ENCODE measurements at places on chromosomes 3 and 15.

- no peak for DNase-seq
These were observed 2.1 kb upstream of the AMIGO3 start for GRCh38 chr3:49721596-49721895.

DNA sequence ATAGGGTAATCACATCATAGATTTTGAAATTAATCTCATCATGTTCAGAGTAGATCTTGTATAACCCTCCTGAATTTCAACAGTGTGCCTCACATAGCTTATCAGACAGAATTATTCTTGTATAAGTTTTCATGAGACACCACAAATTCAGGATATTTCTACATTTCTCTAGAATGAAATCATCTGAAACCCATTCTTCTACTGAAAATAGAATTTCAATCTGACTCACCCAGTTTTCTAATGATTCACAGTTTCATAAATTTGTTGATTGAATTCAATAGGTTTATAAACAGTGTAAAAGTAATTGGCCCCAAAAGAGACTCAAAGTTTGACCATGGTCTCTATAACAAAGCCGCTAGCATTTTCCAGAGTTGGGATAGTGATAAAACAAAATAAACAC lies 1082.6 kb upstream of the EPHA6 start:
- DNase-seq, result no peak

GRCh38 chr3:100125161-100125938 lies 11.0 kb upstream of the FILIP1L start:
- DNase-seq, result no peak

DNA sequence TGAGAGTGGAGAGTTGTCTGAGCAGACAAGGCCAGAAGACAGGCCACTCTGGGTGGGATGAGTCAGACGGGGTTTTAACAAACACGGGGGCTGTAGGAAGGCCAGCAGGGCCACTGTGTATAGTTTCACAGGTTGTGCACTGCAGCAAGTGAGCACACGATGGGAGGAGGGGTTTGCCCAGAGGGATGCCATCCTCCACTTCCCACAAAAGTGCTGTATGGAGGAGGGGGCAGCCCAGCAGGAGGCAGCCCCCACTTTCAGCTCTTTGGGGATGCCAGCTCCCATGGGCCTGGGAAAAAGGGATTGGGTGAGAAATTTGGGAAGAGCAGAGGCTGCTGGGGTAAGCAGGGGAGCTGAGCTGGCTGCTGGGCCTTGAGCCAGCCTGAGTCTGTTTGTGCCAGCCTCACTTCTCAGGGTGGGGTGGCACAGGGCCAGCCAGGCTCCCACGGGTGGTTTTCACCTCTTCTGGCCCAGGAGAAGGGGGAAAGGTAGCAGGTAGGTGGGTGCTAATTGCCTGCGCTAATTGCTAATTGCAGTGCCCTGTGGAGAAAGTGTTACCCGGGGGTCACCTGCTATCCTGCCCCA lies 6.7 kb downstream of the ZBTB47 start:
- DNase-seq, result no peak
